ENCODE measurements at places on chromosomes 6 and 20. TPM values are rescaled to one million over a fixed set of nuclear protein-coding genes. Genes with fewer than 3 reads are reported as not detected.

FOXF2 gene
- 0.12 TPM for polyA plus RNA-seq

PAK5 gene
- polyA plus RNA-seq = 0.32 TPM

SPATS1 gene
- not detected for polyA plus RNA-seq

DNA sequence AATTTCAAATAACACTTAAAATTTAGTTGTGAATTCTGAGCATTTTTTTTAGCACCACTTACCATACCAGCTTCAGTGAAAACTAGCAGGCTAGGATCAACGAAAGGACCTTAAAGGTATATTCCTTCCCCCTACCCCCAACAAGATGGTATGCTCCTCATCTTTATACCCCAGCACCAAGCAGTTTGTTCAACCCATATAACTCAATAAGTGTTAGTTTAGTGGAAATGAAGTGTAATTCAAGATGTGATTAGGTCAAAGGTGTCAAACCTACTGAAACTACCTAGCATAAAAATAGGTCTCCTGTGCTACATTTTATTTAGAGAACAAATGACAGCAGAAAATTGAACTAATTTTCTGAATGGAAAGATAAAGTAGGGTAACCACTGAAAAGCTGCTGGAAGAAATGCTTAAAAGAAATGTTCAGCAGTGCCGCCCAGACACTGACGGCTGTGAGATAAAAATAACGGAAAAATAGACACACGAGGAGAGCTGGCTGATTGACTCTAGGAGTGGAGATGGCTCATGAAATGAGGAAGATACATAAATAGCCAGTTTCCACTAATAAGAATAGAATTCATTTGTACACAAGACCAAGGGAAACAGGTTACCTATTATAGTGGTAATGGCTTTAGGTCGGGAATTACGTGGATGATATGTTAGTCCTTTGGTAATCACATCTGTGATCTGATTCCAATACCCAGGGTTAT is 94.8 kb downstream of the IPCEF1 start:
- DNase-seq = no peak

- peak; percentile 4 for DNase-seq
Observed at GRCh38 chr6:147961481-147962141, 381.0 kb upstream of the SASH1 start.

DNA sequence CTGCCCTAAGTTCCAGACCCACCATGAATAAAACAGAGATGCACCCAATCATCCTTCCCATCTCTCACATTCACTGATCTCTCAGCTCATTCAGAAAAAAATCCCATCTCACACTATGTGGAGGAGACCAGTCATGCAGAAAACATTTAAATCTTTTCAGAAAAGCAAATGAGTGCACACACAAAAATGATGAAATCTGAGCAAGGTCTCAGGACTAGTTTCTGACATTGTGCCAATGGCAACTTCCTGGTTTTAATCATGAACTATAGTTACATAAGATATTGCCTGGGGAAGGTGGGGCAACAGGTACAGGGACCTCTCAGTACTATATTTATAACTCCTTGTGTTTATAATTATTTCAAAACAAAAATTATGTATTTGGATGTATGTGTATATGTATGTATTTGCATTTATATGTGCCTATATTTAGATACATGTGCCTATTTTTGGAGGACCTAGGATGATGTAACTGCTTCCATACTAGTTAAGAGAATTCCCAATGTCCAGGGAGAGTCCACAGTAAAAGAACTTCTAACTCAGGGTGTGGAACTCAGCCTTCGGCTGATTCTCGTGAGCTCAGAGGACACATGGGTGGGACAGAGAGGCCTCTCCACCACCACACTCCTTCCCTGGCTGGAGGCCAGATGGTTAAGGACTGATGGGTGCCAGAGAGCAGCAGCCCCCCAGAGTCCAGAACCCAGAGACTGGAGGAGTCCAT is 71.7 kb upstream of the MAP3K4 start:
- no peak for DNase-seq

- no peak for DNase-seq
Observed at GRCh38 chr6:7541175-7542064, at the start of gene DSP. Gene DSP, plus strand, starts transcription at chr6:7541671. Its CDS starts 245 bp downstream, at chr6:7541916.

DNA sequence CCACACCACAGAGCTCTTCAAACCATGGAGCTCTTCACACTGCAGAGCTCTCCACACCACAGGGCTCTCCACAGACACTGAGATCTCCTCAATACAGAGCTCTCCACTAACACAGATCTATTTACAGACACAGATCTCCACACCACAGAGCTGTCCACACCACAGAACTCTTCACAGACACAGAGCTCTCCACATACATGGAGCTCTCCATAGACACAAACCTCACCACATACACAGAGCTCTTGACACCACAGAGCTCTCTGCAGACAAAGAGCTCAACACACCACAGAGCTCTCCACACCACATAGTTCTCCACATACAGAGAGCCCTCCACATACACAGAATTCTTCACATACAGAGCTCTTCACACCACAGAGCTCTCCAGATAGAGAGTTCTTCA is 53.0 kb downstream of the ERMARD start:
- no peak for DNase-seq

GRCh38 chr6:19210849-19211590 is 626.1 kb upstream of the ID4 start:
- no peak for DNase-seq

- DNase-seq = no peak
Observed at GRCh38 chr20:34927736-34928135, 27.9 kb downstream of the GSS start.

- DNase-seq = peak; percentile 68
Observed at GRCh38 chr20:62065674-62066338, at the start of gene TAF4. Gene TAF4, minus strand, starts transcription at chr20:62065881. Its CDS starts 71 bp downstream, at chr20:62065810.

Data from renal cortex interstitium (tissue), 15 donors.